ENCODE measurements at places on chromosomes 4 and X.

DNA sequence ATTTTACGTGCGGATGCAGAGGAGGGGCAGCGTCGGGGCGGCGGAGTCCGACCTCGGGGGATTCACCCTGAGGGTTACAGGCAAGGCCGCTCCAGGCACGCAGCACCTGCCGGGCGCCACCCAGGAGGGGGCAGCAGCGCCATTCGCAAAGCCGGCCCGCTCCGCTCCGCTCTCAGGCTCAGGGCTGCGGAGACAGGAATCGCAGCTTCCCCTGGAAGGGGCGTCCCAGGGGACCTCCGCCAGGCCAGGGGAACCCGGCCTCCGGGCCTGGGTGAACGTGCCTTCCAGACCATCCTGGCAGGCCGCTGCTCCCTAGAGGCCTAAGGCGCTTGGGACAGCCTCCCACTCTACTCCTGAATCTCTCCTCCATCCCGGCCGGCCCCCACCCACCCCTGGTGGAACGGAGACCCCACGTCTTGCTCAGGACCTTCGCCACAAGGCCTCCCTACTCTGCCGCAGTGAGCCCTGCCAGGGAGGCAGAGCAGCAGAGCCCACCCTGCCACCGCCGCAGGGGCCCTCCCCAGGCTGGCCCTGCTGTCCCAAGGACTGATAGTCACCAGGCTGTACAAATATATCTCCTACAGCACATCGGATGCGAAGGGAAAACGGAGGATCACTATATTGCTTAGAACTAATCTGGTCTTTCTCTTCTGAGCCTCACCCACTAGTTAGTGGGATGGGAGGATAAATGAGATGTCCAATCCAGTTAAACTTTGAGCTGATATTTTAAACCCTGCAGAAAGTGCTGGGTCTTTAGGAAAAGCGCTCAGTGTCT lies 115.0 kb downstream of the SMIM20 start:
- no peak for DNase-seq

GRCh38 chr4:40940756-40941155 lies 191.0 kb downstream of the NSUN7 start:
- no peak for DNase-seq

GRCh38 chrX:19875050-19875431 lies 12.4 kb downstream of the SH3KBP1 start:
- DNase-seq = peak; percentile 84

DNA sequence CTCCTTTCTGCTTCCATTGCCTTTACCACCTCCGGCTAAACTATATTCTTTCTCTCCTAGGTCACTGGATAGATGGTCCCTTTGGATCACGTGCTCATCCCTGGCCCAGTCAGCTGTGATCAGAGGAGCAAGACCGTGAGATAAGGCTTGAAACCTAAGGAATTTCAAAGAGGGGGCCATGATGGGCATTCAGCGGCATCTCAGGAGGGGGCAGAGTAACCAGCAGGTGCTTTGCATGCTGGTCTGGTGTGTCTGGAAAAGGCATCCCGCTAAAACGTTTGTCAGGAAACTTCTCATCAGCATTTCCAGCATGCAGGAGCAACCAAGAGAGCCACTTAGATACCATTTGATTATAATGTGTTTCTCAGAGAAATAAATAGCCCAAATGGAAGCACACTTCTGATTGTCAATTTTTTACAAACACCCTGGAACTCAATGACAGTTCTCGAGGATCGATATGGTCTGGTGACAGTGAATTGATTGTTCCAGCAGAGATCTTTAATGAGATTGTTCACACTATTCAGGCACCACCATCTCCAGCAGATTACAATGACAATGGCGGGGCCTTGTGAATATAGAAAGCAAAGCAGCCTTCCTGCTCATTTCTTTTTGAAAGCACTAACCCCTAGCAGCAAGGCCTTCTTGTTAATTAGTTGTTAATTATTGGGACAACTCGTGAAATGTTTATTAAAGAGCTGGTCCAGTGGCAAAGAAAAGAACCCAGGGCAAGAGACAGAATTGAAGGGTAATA lies 327.1 kb downstream of the PTTG2 start:
- no peak for DNase-seq

DNA sequence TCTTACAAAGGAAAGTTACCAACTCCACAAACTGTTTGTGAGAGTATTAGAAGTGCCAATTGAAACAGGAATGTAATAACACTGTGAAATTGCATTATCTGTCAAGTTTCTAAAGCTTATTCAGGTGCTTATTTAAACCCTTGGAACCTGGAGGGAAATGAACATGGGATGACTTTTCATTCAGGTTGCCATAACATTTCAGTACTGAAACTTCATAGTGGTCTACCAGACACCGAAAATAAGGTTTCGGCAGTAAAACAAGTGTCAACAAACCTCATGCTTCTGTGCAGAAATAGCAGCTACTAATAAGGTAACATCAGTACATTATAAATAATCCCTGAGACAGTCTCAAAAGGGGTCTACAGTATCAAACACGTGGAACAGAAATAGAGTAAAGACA lies 890.7 kb upstream of the INTU start:
- no peak for DNase-seq

- no peak for DNase-seq
These were observed 148.2 kb downstream of the SMIM20 start for GRCh38 chr4:26062215-26062614.

- no peak for DNase-seq
These were observed 2.4 kb downstream of the PDZD4 start for GRCh38 chrX:153827903-153828302.

DNA sequence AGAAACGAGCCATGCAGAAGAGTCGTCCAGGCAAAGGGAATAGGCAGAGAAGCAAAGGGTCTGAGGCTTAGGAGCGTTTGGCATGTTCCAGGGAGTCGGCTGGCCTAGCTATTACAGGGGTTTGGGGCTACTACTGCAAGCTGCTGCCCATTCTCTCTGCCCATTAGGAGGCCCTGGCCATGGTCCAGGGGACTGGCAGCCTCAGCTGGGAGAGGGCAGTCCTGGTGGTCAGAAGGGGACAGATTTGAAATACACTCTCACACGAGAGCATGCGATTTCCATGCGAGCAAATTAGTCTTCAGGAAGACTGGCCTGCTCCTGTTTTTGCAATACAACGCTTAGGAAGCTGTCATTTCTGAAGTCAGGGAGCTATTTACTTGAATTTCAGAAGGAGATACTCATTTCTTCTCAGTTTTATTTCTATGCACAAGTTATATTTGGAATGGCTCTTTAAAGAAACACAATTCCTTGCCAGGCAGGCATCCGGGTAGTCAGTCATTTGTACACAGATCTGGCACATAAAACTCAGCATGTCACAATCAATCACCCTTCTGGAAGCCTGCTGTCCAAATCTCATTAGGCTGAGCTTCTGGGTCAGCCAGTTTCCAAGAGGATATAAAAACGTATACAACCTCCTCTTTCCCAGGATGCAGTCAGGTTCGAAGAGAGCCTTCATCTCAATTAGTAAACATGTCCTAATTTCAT lies 27.0 kb downstream of the PROM1 start:
- no peak for DNase-seq
